ENCODE measurements at places on chromosomes 5 and 9. TPM values are rescaled to one million over a fixed set of nuclear protein-coding genes. Genes with fewer than 3 reads are reported as not detected.

- DNase-seq: no peak
Measured at GRCh38 chr5:156582193-156582598, 255.2 kb downstream of the SGCD start.

- DNase-seq: no peak
Measured at GRCh38 chr5:96636594-96636993, 25.6 kb upstream of the CAST start.

Gene SLC38A9
- 35.6 TPM for total RNA-seq

Gene DPM2
- 56.3 TPM for total RNA-seq

Gene CAMK2A
- 0.26 TPM for total RNA-seq

Gene PCDHB12
- 2.3 TPM for total RNA-seq
